Epithelial cell of alveolus of lung (primary cell): ENCODE measurements at places on chromosomes 2 and 18. TPM values are rescaled to one million over a fixed set of nuclear protein-coding genes. Genes with fewer than 3 reads are reported as not detected.

ANKRD30BL gene
- not detected in 2 replicates for total RNA-seq

SERPINB7 gene
- total RNA-seq = 0.91 TPM in 1 of 2 replicates, not detected in the other

SLC66A2 gene
- total RNA-seq = 29.2 and 45.0 TPM in 2 replicates

ANKRD62 gene
- total RNA-seq = not detected in 2 replicates

SIX2 gene
- total RNA-seq = 0.13 and 0.72 TPM in 2 replicates

SERPINB3 gene
- total RNA-seq = under 0.01 TPM in 1 of 2 replicates, not detected in the other

ELOA2 gene
- total RNA-seq = not detected in 2 replicates
